ENCODE measurements at places on chromosomes 12 and 14.

GRCh38 chr14:96442355-96442754, 50.4 kb downstream of the AK7 start:
- no peak for DNase-seq

- no peak for DNase-seq
Observed at GRCh38 chr14:81551471-81551870, 17.8 kb upstream of the SEL1L start.

GRCh38 chr12:41361738-41362137, 173.6 kb downstream of the PDZRN4 start:
- no peak for DNase-seq

GRCh38 chr14:106809615-106810014, 1283.2 kb downstream of the TMEM121 start:
- DNase-seq: no peak

GRCh38 chr12:131421509-131422186, 289.2 kb upstream of the SFSWAP start:
- DNase-seq: no peak

GRCh38 chr14:81062816-81063215, 107.4 kb downstream of the TSHR start:
- DNase-seq: no peak

DNA sequence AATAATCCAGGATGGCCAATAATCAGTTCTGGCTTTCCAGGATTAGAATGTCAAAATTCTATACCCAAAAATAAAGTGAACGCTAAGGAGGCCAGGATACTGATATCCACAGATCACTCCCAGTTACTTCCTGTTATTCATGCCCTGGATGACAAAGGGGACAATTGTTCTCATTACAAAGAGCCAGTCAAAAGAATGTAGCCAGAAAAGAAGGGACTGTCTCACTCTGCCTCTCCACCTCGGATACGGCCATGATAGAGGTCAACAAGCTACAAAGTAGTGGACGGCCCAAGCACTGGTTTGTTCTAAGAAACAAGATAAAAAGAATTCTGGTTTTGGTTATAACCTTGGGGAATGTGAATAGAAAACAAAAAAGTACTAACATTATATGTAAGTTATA, 116.1 kb upstream of the ATF7IP start:
- DNase-seq: no peak

DNA sequence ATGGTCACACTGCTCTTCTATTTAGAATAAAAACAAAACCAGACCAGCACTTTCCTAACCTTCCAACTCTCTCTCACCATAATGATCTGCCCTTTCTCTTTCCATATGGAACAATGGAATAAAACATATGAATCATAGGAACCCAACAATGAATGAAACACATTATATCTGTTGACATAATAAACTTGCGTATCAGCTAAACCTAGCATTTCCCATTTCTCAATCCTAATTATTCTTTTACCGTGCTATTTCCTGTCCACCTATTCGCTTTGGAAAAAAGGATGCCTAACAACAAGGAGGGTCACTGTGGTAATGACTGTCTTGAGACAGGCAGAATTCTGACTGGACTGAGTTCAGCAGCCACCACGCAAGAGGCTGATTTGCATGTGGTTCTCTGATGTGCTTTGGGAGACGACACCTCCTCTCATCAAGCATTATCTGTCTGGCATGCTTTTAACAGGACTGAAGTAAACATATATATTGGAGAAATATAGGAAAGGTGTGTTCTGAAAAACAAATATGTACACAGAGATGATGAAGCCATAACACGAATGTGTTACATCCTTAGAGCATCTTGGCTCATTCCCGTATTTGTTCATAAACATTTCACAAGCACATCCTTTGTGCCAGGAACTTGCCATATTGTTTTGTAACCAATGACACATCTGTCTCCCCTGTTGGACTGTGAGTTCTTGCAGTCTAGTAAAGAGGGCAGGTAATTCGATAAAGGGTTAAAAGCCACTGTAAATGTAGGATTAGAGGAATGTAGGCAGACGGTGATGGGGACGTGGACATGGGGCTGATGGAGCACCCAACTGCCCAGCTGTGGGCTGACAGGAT, 87.7 kb downstream of the PTPRB start:
- no peak for DNase-seq

- no peak for DNase-seq
Observed at GRCh38 chr14:91348845-91349465, 68.7 kb downstream of the CCDC88C start.

DNA sequence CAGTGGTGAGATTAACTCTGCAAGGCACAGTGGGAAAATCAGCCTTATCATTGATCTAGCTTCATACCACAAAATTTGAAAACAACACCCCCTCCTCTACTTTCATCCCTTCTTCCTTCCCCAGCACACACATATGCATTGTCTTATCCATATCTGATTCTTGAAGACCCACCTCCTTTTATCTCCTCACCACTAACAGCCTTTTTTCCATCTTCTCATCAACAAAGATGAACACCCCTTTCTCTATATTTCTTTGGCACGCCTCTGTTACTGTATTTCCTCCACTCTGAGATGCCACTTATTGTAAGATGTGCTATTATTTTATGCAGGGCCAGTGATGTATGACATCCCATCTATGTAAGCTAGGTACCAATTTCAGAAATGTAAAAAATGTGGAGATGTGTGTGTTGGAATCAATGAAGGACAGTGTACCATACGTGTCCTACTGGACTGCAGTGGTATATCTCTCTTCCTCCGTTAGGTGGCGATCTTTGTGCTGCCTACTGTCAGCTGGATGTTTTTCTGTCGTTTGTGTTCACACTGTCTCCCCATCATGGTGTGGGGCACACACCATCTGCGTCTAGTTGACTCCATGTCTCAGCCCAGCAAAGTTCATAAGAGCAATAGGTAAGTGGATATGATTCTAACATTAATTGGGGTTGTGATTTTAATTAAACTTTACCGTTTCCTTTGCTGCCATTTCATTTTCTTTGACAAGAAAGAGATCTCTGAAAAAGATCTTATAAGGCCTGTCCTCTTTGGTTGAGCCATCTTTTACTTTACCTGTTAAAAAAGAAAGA, 24.0 kb downstream of the CCDC38 start:
- peak; percentile 50 for DNase-seq

- DNase-seq: no peak
Observed at GRCh38 chr12:25819691-25820090, 138.8 kb upstream of the RASSF8 start.

DNA sequence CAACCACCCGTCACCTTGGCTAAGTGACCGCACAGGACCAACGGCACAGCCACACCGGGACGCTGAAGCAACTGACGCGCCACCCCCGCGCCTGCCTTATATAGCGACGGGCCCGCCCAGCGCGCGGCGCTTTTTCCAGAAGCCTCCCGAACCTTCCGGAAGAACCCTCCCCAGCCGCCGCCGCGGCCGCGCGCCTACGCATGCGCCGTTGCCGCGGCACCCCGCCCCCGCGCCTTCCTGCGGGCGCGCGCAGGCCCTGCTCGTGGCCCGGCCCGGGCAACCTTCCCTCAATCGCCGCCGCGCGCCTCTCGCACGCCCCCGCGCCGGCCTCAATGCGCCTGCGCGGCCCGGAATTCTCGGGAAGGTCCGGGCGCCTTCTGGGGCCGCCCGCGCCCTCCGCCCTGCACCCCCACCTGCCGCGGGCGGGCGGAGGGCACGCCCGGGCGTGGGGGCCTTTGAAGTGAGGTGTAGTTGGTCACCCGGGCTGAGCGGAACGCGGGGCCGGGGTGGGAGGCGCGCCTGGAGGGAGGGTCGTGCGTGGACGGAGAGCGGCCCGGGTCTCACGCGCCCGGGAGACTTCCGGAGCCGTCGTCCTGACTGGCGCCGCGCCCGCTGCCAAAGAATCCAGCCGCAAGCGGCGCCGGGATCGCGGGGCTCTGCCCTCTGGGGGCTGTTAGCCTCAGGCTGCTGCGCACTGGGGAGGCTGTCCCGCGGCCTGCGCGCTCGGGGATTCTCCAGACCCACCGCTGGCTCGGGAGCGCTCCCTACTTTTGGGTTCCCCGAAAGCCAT, at the start of gene HSP90AA1:
Gene HSP90AA1 (minus strand): TSS at position 73 of the 790 bp plus-strand sequence. CDS start 666 bp downstream, outside the sequence.
- DNase-seq: peak; percentile 97

DNA sequence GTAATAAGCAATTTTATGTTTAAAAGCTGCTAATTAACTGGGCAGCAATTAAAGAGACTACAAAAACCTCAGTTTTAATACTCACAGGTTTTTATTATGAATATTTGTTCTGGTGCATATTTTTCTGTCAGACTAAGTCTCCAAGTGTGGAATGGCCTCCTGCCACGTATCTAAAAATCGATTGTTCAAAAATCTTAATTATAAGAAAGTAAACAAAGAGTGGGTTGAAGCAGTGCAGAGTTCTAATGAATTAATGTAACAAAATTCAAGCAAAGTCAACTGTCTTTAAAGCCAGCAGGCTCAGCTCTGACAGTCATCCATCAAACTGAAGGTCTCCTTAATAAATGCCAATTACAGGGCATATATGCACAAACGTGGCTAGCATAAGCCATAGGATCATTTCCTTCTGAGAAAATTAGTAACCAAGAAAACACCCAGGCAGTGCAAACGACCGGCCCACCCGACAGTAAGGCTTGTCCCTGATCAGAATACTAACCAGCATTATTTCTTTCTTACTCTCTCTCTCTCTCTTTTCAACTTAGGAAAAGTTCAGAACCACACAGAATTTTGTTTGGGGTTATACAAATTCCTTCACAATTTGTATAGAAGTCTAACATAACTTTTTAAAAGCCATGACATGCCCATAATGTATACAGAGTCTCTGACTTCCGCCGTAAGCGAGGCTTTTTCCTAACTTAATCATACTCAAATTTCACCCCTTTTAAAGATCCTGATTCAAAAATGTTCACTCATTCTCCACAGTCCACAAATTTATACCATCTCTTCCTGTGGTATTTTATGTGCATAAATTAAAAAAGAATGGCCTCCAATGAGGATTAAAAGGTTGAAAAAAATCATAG, 83.8 kb downstream of the SLC25A21 start:
- no peak for DNase-seq

DNA sequence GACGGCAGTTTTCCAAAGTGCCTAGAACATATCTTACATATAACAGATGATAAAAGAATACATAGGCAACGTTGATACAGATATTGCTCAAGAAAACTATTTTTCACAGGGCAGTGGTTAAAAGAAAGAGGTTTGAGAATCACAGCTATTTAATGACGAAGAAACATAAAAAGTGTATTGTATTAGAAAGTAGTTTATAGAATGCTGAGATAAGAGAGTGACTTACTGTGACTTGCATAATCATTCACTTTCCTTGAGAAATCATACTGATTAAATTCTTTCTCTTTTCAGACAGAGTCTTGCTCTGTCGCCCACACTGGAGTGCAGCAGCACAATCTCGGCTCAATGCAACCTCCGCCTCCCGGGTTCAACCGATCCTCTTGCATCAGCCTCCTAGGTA, 57.7 kb downstream of the PPP1R12A start:
- no peak for DNase-seq

GRCh38 chr12:86261142-86261541, 5.0 kb upstream of the MGAT4C start:
- no peak for DNase-seq

- DNase-seq: no peak
Observed at GRCh38 chr14:104659146-104659545, 30.3 kb upstream of the INF2 start.

DNA sequence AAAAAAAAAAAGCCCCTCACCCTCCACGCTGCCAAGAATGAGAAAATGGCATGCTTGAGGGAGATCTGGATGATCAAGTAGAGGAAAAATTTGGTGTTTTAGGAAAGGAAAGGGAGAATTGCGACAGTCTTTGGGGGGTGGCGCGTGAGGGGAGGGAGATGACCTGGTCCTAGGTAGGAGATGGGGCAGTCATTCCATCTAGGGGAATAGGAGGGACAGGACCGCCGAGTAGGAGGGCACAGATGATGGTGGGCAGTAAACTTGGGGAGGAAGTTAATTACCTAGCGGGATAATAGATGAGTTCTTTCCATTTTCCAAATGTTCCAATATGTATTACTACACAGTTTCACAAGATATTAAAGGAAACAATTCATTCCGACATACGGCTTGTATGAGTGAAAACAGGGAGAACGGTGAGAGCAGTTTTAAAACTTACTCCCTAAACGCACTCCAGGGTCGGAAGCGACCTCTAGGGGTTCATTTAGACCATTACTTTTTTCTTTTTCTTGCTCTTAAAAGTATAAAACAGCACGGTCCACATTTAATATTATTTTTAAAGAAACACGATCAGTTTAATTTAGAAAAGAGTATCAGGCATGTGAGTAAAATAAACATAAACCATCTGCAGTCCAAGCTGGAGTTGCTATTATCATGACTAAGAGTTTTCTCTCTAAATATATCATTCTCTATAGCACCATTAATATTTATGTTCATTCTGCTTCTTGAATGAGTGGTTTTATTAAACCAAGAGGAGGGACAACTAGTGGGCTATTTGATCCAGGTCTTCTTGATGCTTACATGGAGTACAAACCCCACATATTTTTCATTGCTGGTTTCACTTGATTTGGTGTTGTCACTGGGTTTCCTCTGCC, 3.0 kb upstream of the FNTB start:
- DNase-seq: peak; percentile 45

GRCh38 chr14:21233457-21234076, 35.7 kb downstream of the HNRNPC start:
- DNase-seq: peak; percentile 51

- no peak for DNase-seq
Observed at GRCh38 chr12:129819391-129819790, 84.4 kb downstream of the TMEM132D start.

- DNase-seq: no peak
Observed at GRCh38 chr12:99383258-99383657, 264.3 kb upstream of the GARIN6 start.

- DNase-seq: no peak
Observed at GRCh38 chr12:39047539-39048262, 142.3 kb upstream of the CPNE8 start.

DNA sequence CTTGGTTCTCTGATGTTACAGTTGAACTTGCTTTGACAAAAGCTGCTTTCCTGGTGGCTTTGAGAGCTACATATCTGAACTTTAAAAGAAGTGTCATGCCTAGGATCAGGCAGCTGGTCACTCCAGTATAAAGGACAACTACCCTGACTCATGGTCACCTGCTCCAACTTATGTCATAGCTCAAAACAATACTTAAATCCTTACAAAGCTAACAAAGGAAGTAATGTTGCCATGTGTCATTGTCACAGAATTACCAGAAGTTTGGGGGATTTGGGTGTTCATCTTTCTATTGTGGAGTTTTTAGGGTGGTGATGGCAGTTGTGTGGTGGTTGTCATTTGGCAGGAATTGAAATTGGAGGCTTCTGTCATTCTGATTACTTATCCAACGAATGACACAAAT, 1.8 kb upstream of the TCP11L2 start:
- DNase-seq: no peak

GRCh38 chr14:97306133-97306759, 509.1 kb downstream of the VRK1 start:
- no peak for DNase-seq

DNA sequence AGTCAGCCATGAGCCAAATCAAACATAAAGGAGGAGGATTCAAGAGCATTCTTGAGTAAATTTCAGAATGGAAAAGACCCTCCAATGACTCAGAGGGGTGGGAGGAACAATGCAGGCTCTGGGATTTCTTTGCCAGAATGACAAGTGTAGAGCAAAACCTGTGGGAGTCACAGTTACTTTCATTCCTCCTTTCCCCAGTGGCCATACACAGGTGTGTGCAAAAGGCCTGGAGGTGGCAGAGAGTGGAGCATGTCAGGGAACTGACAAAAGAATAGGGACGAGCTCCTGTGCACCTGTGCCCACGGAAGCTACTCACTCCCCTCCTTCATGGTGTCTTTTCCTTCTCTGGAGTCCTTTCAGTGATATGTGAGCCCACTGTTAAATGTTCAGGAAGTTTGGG, 9.4 kb upstream of the CIPC start:
- DNase-seq: no peak

Measured in CD4-positive, alpha-beta T cell treated with Interleukin-4 for 1 hour (primary cell).